ENCODE measurements at places on chromosomes 7 and 10.

GRCh38 chr7:7851991-7852390 lies 116.6 kb upstream of the GLCCI1 start:
- DNase-seq: no peak

- DNase-seq: no peak
These were observed 4.0 kb upstream of the SH3PXD2A start for GRCh38 chr10:103859161-103860086.

GRCh38 chr10:69558559-69558958 lies 14.7 kb downstream of the NEUROG3 start:
- DNase-seq: no peak

GRCh38 chr7:88259656-88260380 lies 40.0 kb upstream of the SRI start:
- no peak for DNase-seq

- DNase-seq: no peak
These were observed 38.4 kb upstream of the PLXNA4 start for GRCh38 chr7:132614428-132615318.

DNA sequence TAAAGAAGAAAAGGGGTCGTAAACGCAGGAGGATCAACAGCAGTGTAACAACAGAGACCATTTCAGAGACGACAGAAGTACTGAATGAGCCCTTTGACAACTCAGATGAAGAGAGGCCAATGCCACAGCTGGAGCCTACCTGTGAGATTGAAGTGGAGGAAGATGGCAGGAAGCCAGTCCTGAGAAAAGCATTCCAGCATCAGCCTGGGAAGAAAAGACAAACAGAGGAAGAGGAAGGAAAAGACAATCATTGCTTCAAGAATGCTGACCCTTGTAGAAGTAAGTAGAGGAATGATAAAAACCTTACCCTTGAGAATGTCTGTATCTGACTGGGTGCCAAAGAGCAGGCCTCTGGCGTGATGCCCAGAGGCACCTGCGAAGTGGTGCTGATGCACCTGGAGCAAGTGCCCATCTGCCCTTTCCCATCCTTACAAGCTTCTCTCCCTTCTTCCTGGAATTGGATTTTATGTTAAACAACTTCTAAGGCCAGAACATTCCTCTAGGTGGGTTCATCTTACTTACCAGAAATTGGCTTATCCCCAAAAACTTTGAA lies 86.4 kb upstream of the SAMD8 start:
- DNase-seq: no peak

- DNase-seq: no peak
These were observed 106.5 kb upstream of the NANOS1 start for GRCh38 chr10:118922972-118923371.

DNA sequence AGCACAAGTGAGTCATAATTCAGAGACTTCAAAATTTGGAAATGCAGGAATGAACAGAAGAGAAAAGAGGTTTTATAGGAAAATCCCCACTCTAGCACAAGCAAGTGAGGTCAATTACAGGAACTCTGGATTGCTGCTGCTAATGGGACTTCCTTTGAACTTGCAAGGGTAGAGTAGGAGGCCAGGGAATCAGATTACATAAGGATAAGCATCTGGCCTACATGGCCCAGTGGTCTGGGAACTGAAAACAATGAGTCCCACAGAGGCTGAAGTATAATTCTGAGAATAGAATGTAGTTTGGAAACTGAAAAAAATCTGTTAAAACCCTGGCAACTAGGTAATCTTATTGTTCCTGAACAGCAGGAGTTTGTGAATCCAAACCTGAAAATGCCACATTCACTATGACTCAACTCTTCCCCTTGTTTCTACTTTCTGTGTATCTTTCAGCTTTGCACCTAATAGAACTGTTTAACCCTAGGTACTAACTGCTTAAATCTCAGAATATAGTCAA lies 66.5 kb downstream of the CTNNA3 start:
- DNase-seq: no peak

GRCh38 chr7:140478246-140479061 lies 851 bp downstream of the MKRN1 start:
- no peak for DNase-seq

DNA sequence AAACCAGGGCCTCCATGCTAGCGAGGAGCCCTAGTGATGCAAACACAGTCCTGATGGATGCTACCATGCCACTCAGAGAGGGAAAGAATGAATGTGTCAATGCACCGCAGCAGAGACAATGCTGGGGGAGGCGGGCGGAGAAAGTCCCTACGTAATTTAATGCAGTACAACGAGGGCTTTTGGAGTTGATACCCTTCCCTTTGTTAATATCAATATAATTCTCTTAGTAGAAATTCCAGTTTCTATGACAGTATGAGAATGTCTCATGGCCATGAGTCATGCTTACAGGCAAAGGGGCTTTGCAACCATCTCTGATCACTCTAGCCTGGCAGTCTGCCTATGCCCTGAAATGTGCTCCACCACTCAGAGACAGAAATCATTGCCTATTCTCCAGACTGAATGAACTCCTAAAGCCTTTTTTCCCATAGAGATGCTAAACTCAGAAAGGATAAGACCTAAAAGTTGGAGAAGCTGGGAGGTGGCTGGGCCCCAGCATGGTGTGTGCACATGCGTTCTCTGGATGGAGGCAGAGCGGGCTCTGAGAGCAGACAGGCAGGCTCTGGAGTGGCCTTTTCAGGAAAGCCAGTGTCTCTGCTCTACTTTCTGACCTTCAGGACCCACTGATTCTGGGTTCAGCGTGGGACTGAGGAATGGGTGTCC lies 20.3 kb upstream of the GIMAP2 start:
- DNase-seq: no peak
